HepG2 (cell line): ENCODE measurements at places on chromosomes 7 and 10. TPM values are rescaled to one million over a fixed set of nuclear protein-coding genes. Genes with fewer than 3 reads are reported as not detected.

FZD1 gene
- total RNA-seq: 0.51 and 0.80 TPM in 2 replicates

MUC12 gene
- not detected in 2 replicates for total RNA-seq

STK31 gene
- not detected in 2 replicates for total RNA-seq

CCDC136 gene
- total RNA-seq: 0.04 TPM in 1 of 2 replicates, not detected in the other

ZNF117 gene
- 3.9 and 6.6 TPM in 2 replicates for total RNA-seq

GNGT1 gene
- not detected in 2 replicates for total RNA-seq

- no peak for DNase-seq
These were observed 36.6 kb downstream of the ABCB5 start for GRCh38 chr7:20651960-20652544.

- DNase-seq: no peak
These were observed 1165.4 kb downstream of the GATA3 start for GRCh38 chr10:9219860-9220259.

GRCh38 chr7:75998038-75998437, 3.6 kb upstream of the TMEM120A start:
- no peak for DNase-seq

DNA sequence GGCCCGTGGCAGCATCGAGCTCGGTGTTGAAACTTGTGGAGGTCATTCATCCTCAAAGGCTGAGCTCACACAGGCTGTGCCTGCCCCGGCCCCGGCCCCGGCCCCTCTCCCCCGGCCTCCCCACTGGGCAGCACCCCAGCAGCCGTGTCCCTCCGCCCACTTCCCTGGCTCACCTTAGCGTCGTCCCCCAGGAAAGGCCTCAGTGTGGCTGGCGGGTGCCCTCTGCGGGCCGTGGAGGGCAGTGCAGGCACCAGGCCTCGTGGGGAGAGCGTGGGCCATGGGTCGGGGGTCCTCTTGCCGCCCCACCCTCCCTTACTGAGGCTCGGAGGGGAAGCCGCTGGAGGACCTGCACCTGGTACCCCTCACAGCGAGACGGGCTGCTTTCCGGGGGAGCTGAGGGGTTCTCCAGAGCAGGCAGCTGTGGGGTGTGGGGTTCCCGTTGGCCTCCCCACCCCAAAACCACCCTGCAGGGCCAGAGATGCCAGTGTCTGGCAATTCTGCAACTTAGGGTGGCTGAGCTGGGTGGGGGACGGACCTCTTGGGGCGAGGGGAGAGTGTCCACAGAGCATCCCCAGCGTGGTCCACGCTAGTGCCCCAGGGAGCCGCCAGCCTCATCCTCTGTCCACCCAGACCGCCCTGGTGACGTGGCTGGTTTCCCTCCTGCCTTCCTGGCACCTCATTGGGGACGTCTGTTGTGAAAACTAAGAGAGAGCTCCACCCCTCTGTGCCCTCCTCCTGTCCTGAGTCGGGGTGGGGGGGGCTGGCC, 44.2 kb upstream of the DPYSL4 start:
- no peak for DNase-seq

DNA sequence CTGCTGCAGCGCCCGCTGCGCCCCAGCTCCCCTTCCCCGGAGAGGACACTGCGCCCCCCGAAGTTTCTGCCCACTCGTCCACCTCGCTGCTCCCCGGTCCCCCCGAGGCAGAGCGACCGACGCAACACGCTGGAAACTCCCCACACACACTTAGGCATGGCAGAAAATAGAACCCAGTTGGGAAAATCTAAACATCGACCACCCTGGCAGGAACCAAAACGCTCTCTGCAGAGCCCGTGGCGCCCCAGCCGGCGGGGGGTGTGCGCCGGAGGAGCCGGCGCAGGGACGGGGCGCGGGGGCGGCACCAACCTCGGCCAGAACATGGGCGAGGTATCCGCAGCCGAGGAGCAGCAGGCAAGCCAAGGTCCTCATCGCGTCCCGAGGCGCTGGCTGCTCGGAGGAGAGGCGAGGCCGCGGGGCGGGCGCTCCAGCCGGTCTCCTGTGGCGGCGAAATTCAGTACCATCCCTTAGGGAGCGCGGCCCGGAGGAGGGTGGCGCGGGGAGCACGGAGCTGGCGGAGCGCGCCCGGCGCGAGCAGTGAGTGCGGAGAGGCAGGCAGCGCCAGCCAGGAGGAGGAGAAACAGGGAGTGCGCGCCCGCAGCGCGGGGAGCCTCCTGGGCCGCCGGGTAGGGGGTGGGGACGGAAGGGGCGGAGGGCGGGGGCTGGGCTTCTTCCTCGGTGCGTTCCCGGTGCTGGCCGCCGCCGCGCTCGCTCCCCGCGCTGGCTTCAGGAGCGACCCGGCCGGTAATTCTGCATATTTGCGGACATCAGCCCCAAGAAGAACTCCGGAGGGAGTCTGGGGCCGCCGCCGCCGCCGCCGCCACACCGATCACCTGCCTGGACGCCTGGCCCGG, 789 bp downstream of the PDGFA start:
- DNase-seq: no peak

DNA sequence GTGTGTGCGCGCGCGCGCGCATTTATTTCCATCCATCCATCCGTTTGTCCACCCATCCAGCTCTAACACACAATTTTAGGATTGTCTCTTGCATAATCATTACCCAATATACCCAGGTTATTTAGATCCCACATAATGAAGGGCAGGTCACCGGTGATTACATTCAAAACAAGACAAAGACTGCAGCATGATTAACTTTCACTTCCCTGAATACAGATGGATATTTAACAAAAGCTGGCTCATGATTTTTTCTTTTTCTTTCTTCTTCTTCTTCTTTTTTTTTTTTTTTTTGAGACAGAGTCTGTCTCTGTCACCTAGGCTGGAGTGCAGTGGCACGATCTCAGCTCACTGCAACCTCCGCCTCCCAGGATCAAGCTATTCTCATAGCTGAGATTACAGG, 86.2 kb downstream of the SH3PXD2A start:
- DNase-seq: no peak

DNA sequence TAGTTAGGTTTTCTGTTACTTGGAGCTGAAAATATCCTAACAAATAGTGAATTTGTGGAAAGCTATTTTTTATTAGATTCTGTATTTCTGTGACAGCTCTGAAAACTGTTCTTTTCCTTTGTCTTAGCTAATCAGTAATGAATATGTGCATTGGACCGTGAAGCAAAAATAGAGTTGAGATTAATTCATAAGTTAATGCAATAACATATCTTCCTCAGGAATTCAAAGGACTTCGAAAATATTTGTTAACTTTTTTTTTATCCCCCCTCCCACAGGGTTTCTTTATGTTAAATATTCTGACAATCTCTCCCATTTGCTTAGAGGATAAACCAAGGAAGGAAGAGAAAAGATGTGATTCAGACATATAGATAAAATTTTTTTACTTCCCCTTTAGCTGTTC, 101.4 kb downstream of the PODXL start:
- DNase-seq: no peak

- DNase-seq: no peak
These were observed 61.5 kb downstream of the KCND2 start for GRCh38 chr7:120334475-120334874.

GRCh38 chr10:34334908-34335307, 480.2 kb downstream of the PARD3 start:
- no peak for DNase-seq

GRCh38 chr10:82150123-82150900, 275.3 kb downstream of the NRG3 start:
- no peak for DNase-seq

DNA sequence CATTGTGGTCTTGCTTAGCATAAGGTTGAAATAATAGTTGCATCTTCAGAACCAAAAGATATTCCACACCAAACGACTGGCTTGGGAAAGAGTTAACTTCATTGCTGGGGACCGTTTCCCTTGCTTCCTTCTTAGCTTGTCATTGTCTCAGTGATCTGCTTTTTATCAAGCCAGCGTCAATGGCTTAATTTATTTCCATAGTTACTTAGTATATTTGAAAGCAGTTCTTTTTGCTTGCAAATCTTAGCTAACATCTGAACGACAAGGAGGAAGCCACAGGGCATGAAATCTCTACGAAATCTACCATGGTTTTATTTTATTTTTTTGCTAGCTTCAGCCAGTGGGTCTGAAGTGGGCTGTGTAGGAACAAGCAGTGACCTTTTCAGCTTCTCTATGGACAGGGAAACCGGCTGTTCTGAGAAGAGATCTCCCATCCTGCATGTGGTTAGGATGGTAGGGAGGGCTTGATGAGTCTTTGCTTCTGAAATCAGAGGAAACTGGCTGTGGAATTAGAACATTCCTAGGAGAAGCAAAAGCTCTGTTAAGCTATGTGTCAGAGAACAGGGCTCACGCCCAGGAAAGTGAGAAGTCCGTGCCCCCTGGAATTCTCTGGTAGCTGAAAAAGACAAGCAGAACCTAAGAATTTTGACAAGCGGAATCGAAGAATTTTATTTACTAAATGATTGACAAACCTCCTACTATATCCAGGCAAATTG, 8.0 kb downstream of the SLC18A2 start:
- no peak for DNase-seq
